NCI-H69 (cell line): ENCODE measurements at places on chromosomes 3 and 15.

- no peak for DNase-seq
Measured at GRCh38 chr3:32885283-32885901, 66.1 kb upstream of the CCR4 start.

- peak; percentile 11 for DNase-seq
Measured at GRCh38 chr3:105564546-105565288, 198.0 kb downstream of the ALCAM start.

- DNase-seq = peak; percentile 24
Measured at GRCh38 chr3:185959609-185960521, 22.1 kb upstream of the TRA2B start.

- no peak for DNase-seq
Measured at GRCh38 chr3:130728037-130728436, 18.6 kb downstream of the PIK3R4 start.

- DNase-seq = no peak
Measured at GRCh38 chr3:36957862-36958686, 13.2 kb upstream of the TRANK1 start.

- DNase-seq = peak; percentile 99
Measured at GRCh38 chr15:64381000-64381751, at the start of gene PCLAF. Gene PCLAF (minus strand): TSS chr15:64381441. CDS start chr15:64381371, 70 bp downstream.

GRCh38 chr3:46537316-46537715 is 28.8 kb downstream of the LRRC2 start:
- no peak for DNase-seq

- DNase-seq = no peak
Measured at GRCh38 chr15:26070095-26070532, 207.0 kb upstream of the ATP10A start.

- DNase-seq = no peak
Measured at GRCh38 chr3:127396473-127396872, 108.6 kb upstream of the PRR20G start.
